ENCODE measurements at places on chromosomes 12 and 14.

GRCh38 chr14:88297306-88297705, 25.8 kb downstream of the KCNK10 start:
- no peak for DNase-seq

DNA sequence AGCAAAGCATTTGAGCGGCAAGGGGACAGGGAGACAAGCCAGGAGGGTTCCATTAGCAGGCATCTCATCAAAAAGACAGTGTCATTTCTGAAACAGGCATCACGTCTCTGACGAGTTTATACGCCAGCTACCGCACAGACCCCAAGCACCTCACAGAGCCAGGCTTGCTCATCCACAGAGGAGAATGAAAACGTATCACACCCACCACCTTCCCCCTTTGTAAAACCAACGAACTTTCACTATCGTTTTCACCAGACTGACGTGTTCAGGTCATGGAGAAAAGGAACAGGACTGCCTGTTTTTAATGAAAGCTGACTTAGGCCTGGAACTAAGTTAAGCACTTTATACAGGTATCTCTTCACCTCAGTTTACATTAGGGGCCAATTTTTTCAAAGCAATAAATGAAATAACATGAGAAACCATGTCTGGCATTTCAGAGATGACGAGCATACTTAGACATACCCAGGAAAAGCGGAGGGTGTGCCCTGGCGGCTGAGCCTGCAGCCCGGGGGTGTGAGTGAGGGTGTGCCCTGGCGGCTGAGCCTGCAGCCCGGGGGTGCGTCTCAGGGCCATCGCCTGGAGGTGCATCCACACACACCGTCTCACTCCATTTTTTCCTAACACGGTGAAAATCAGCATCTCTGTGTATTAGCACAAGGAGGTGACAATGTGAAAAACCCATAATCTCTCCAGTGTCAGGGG, 41.9 kb downstream of the STX2 start:
- no peak for DNase-seq

GRCh38 chr12:123767613-123768012, 5.5 kb downstream of the DNAH10 start:
- DNase-seq: no peak

DNA sequence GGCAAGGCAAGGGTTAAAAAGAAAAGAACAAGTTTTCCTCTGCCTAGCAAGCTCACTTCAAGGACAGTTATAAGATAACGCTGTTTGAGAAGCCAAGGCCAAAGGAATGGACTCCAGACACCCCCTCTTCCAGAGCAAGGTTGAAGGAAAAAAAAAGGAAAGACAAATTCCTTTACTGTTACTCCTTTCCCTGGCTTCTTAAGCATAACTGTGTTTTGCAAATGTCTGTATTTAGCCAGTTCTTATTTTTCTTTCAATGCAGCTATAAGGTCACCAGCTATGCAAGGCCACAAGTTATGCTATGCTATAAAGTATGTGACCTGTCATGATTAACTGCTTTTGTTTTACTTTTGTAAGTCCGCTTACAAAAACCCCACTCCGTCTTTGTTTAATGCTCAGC, 26.6 kb downstream of the ZNF410 start:
- DNase-seq: no peak

DNA sequence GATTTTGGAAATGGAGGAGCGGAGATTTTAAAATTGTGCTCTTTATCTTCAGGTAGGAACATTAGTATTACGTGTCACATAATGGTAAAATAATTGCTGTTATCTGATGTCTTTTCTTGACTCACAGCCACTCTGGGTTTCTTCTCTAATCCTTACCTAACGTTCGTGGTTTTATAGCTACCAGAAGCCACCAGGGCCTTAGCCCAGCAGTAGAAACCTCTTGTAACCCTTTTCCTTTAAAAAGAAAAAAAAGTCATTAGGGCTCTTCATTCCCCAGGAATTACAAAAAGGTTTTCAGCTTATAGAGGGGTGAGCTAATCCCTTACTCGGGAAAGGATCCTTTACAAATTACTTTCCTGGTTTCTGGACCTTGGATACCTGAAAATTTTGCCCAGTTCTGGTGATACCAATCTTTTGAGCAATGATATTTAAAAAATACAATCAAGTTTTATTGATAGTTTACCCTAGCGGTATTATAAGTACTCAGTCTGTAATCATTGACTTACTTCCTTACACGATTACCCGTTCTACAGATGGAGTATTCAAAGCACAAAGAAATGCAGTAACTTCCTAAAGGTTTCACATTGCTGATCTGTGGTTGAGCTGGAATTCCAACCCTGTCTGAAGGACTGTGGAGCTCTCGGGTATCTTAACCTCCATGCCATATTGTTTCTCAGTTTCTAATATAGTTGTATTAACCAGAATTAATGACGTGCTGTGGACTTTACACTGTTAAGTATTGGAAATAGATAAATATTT, 1.6 kb downstream of the GABARAPL1 start:
- DNase-seq: no peak

DNA sequence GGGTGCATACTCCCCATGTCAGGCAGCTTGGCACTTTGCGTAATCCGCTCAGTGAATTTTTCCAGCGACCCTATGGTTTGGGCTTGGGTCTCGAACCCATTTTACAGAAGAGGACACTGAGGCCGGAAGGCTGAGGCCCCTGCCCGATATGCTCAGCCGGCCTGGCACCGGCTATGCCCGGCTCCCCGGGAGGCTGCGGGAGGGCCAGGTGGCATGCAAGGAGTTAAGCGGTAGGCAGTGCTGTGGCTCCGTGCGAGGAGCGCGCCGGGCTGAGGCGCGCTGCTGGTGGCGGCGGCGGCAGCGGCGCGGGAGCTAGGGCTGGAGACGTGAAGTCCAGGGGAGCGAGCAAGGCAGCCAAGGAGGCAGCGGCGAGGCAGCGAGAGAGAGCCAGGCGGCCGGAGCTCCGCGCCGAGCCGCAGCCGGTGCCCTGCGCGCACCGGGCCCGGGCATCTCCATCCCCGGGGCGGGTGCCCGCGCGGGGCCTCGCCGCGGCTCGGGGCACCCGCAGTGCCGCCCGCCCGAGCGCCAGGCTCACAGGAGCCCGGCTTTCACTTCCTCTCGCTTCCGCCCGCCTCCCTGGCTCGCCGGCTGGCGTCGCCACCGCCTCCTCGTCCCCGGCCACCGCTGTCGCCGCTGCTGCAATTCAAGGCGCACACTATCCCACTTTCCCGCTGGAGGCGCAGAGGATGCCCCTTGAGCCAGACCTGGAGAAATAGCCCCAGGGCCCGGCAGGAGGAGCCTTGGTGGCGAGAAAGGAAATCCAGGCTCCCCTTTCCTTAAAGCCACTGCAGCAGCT, at the start of gene WSCD2:
TSS of gene WSCD2 (plus strand) at position 272 of the 796 bp plus-strand sequence. CDS start 66,545 bp downstream, outside the sequence.
- DNase-seq: no peak

DNA sequence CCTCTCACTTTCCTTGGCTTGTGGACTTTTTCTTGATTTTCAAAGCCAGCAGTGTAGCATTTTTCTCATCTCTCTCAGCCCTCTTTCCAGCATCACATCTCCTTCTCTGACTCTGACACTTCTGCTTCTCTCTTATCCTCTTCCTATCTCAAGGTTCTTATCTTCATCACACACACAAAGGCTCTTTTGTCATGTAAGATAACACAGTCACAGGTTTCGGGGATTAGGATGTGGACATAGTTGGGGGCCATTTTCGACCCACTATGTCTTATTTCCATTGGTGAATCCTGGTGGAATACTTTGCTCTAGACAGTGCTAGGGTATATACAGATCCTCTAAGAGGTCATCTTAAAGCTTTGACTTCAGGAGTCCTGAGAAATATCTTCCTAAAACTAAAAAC, 719.3 kb upstream of the TBX3 start:
- no peak for DNase-seq

- no peak for DNase-seq
Measured at GRCh38 chr14:98494582-98494981, 777.4 kb downstream of the BCL11B start.

- peak; percentile 67 for DNase-seq
Measured at GRCh38 chr14:68978172-68978911, 760 bp downstream of the ACTN1 start.

- no peak for DNase-seq
Measured at GRCh38 chr12:130155416-130156073, 6.7 kb upstream of the FZD10 start.

DNA sequence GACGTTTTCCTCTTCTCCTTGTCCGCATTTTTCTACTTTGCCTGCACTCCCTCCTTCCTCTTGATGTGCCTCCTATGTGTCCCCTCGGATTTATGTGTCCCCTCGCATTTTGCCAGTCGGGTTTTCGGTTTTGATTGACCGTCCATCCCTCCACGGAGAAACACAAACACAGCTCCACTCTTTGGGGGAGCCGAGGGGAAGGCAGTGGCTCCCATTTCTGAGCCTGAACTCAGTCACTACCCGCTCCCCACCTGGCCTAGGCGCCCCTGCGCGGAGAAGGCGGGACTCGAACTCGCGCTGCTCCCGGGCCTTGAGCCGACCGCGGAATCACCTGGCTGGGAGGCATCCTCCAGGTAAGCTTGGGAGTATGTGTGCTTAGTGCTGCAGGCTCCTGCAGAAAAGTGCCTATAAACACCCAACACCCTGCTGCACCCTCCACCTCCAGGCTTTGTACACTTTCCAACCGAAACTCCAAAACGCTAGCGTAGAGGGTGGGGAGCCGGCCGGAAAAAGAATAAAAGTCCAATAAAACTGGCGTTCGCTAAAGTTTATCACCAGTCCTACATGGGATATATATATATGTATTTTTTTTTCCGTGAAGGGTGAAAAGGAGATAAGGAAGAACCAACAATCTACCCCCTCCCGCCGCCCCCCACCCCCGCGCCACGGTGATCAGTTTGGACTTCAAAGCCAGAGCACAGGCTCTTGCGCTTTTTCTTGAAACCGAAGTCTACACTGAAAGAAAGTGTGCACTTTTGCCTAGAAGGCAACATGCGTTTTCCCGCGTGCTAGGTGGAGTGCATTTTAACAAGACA, 3.3 kb upstream of the CCND2 start:
- DNase-seq: no peak

- no peak for DNase-seq
Measured at GRCh38 chr12:41051954-41052353, 136.2 kb upstream of the PDZRN4 start.

DNA sequence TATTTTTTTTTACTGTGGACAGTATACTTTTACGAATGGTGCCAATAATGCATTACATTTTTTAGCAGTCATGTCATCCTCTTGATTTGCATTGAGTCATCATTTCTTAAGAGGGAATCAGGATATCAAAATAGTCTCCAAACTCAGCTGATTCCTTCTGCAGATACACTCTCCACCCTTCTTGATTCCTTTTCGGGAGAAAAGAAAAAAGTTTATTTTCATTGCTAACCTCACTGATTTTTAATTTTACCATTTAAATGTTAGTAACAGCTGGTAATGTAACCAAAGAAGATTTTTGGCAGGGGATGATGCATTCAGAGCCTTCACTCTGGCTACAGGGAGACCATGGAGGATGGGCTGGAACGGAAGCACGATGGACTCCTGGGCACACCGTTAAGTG, 47.5 kb downstream of the MRPL42 start:
- DNase-seq: no peak

DNA sequence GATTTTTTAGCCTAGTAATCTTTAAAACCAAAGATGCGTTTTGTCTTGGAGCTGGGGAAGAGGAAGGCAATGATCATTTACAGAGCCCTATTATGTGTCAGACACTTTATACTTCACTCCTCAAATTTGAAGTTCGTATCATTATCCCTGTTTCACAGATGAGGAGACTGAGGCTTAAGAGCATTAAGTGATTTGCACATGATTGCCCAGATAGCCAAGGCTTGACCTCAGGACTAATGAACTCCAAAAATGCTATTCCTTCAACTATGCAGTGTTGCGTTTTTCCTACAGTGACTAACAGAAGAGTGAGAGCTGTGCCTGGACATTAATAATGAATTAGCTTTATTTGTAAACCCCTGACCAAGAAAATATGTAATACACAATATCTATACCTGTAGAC, 136.8 kb upstream of the EEA1 start:
- DNase-seq: no peak

GRCh38 chr12:94458877-94459727, 565 bp downstream of the CEP83 start:
- no peak for DNase-seq

- DNase-seq: no peak
Measured at GRCh38 chr12:25694072-25694471, 141.0 kb upstream of the LMNTD1 start.

DNA sequence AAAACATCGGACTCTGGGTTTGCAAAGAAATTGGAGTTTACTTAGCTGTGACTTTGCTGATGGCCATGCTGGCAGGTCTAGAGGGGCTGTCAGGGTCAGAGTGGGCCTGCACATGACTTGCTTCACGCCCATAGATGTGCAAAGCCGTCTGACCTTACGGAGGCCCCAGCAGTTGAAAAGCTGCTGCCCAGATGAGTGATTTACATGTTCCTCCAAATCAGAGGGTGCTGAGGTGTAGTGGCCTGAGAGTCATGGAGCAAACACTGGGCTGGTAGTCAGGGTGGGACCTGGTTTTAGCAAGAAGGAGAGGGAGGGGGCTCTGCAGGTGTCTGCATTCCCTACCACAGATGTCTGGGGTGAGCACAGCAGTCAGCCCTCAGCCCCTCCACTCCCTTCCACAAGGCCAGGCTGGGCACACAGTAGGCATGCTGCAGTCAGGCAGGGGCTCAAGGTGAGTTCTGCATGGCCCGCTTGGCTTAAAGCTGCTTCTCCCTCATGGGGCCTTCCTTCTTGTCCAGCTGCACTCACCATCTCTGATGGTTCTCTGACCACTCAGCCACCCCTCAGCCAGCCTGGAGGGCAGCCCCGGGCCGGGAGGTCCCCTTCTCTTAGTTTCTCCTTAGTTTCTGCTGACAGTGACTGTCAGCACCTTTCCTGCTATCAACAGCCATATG, 34.2 kb upstream of the EML1 start:
- DNase-seq: no peak

DNA sequence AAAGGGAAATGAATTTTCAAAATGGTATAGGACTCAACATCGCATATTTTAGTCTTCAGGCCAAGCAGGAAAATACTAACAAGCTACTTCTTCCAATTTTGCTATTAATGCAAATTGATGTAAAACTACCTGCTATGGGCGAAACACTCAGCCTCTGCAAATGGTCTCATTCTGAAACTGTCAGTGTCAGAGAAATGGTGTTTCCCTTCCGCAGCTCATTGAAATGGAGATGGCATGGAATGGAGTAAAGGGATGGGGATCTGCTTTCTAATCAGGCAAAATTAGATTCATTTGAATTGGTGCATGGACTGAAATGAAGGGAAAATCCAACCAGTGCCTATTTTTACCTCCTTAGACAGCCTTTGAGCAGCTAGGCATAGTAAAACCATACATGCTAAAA, 80.4 kb upstream of the EEA1 start:
- no peak for DNase-seq

- no peak for DNase-seq
Measured at GRCh38 chr12:1054117-1054870, 63.3 kb downstream of the ERC1 start.
